Motor neuron (in vitro differentiated cells): ENCODE measurements at places on chromosomes 13 and 19. TPM values are rescaled to one million over a fixed set of nuclear protein-coding genes. Genes with fewer than 3 reads are reported as not detected.
A peak's percentile ranks its signal among the peaks of the same experiment; 100 is the strongest.

- peak; percentile 85 for ATAC-seq
These were observed 43.8 kb downstream of the ZNRF4 start for GRCh38 chr19:5498830-5499550.

DNA sequence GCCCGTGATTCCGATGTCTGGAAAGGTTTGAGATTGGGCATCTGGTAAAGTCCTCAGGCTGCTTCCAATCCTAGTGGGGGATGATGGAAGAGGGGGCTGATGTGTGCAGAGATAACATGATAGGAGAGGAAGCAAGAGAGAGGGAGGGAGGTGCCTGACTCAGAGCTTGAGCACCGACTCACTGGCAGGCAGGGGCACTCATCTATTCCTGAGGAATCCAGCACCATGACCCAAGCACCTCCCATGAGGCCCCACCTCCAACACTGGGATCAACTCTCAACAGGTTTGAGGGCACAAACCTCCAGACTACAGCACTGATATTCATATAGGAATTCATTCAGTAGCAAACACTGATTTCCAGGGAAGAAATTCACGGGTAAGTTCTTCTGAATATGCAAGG is 5.6 kb upstream of the SIGLEC9 start:
- peak; percentile 57 for ATAC-seq

DNA sequence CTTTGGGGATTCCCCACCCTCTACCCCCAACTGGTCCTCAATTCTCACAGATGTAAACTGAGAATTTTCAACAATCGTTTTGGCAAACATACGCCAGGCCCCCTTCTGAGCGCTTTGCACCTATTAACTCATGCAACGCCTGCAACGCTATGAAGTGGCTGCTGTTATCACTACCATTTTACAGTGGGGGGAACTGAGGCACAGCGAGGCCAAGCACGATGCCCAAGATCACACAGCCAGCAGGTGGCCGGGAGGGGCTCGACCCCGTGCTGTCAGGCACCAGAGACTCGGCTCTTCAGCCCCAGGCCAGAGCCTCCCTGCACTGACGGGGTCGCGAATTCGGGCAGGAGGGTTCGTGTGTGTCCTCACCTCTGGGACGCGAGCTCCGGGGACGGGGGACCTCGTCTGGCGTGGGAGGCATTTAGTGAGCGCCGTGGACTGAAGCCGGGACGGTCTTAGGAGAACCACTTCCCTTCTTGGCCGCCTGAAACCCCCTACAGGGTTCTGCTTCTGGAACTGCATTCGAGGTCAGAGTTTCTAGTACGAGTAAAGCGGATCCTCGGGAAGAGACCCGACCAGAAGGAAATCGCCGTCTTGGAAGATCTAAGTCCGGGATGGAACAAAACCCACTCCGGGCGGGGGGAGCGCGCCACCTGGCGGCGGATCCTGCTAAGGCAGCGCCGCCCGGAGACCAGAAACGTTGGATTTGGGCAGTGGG is 21.0 kb downstream of the ZNF114 start:
- peak; percentile 86 for ATAC-seq

DNA sequence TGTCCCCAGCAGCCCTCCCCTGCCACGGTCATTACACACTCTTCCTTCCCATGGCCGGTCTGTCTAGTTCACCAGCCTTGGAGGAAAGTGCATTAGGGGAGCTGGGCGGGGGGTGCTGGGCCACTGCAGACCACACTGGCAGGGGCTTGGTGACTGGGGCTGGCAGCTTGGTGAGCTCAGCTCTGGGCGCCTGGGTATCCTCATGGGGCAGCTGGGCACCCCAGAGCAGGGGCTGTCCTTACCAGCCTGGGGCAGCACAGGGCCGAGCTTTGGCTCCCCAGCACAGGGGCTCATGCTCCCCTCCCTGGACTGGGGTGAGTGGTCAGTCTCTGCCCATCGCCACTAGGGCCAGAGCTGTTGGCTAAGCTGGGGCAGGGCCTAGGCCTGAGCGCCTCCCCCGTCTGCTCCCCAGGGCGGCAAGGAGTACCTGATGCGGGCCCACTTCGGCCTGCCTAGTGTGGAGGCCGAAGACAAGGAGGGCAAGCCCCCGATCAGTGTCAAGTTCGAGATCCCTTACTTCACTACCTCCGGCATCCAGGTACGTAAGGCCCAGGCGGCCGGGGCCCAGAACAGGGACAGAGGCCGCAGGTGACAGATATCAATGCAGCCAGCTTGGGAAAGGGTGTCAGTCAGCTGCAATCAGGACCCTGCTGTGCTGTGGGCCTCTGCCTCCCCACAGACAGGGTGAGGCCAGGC is 35.5 kb downstream of the AP1M1 start:
- peak; percentile 20 for ATAC-seq

S1PR4 gene
- total RNA-seq = 1.3 TPM in 1 of 2 replicates, not detected in the other

ACP7 gene
- total RNA-seq = 0.09 TPM in 1 of 2 replicates, not detected in the other

SIPA1L3 gene
- 14.1 and 14.8 TPM in 2 replicates for total RNA-seq
